Cardiac muscle cell (in vitro differentiated cells and primary cell): ENCODE measurements at places on chromosomes 3 and 15. TPM values are rescaled to one million over a fixed set of nuclear protein-coding genes. Genes with fewer than 3 reads are reported as not detected.
A peak's percentile ranks its signal among the peaks of the same experiment; 100 is the strongest.

The ATP10A gene
- polyA plus RNA-seq = not detected in 2 replicates

The RETNLB gene
- not detected in 2 replicates for polyA plus RNA-seq

The ADAMTS7 gene
- 11.8 and 16.4 TPM in 2 replicates for polyA plus RNA-seq

GRCh38 chr3:58874248-58874741 lies 175.5 kb downstream of the CFAP20DC start:
- DNase-seq = no peak

DNA sequence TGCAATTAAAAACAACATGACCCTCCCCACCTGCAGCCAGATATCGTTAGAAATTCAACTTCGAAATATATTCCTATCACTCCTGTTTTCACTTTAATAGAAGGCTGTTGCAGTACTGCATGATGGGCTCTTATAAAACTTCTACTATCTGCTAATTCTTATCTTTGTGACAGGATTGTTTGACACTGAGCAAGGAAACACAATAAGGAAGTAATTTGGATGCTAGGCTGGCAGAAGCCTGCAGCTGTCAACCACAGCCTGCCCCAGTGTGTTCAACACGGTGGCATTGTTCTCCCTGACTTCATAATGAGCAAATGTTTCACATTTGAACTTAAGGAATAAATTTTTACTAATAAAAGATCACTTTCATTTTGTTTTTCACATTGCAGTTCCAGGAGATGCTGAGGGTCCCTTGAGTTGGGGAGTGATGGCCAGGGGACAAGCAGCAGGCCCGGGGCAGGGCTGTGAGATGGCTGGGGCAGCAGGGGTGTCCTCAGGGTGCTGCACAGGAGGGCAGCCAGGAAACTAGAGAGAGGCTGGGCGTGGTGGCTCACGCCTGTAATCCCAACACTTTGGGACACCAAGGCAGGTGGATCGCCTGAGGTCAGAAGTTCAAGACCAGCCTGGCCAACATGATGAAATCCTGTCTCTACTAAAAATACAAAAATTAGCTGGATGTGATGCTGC lies 64.8 kb upstream of the SEC61A1 start:
- DNase-seq = no peak

DNA sequence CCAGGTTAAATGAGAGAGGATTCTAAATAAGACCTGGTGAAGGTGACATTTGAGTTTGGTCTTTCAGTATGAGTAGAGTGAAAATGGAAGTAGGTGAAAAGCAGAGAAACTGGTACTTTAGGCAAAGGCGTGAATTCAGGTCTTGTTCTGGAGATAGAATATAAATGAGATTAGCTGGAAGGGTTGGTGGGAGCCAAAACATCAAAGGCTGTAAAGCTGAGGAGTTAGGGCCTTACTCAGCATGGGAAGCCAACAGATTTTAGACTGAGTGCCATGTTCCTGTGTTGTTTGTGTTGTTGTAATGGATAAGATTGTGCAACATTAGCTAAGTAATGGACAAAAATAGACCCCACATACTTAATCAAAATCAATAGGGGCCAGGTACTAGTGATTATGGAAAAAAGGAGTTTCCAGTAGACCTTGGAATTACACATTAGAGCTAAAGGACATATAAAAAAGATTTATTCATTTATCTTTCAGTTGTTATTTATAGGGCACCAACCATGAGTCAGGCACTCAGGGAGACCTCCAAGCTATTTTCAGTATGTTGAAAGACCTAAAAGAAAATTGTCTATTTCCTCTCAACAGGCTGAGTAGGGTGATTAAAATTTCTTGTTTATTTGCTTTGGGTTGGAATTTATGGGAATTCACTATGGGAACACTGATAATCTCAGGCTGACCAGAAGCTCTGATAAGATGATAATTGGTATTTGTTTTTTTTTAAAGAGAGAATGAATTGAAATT lies 20.8 kb downstream of the ARL14 start:
- no peak for DNase-seq

DNA sequence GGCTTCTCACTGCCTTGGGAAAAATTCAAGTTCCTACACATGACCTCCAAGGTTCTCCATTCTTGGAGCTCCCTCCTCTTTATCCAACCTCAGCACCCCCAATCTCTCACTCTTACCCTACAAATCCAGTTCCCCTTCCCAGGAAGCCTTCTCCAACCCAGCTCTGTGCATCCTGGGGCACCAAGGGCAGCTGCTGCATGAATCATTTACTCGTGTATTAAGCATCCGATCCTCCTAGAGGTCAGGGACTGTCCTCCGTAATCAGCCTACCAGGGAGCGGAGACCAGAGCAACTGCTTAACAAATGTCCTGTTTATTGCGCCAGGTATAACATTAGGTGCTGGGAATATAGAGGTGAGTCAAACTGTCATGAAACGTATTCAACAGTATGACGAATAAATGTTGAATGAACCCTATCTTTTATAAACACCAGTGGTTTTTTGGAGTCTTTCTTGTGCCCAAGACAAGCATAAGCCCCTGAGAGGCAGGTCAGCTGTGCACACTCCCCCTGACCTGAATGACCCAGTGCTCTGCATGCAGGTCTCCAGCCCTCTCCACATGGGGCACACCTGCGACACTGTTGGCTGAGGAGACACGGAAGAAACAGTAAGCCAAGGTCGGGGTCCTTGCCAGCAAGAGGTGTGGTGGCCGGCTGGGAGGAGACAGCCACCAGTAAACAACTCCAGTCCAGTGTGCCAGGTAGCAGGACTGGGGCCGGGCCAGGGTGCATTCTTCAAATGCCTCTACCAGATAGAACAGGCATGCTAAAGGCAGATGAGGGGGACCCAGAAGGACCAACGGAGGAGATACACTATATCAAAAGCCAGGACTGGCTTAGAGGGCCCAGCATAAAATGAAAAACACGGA lies 27.6 kb downstream of the ANP32A start:
- DNase-seq = no peak

DNA sequence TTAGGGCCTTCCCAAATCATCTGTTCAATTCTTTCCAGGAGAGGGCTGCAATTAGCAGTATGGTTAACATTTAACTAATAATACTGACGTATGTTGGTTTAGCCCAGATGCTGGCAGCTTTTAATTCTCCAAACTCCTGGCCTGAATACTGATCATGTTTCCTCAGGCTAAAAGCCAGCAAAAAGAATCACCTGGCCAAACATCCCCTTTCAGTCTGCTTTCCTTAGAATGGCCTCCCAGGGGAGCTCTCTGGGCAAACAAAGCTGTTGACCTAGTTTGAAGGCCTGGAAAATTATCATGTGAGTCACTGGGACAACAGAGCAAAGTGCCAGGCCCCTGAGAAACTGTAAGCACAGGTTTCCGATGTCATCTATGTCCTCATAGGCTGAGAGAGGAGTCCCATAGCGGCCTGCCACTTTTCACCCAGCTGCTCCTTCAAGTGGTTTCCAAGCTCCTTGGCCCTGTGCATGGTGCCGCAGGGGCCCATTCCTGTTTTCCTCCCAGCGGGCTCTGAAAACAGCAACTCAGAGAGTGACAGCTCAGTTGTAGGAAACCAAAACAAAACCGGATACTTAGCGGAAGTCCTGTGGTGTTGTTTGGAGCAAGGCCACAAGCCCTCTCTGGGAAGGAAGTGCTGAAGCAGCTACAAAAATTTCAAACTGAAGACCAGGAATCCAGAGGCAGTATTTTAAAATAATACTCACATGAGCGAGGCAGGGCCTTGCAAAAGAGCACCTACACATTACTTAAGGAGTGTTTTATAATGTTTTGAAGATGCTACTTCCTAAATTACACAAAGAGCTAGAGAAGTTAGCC lies 36.5 kb upstream of the RAB11A start:
- DNase-seq = peak; percentile 71

- DNase-seq = no peak
Measured at GRCh38 chr3:2944628-2945027, 165.5 kb downstream of the IL5RA start.

- DNase-seq = no peak
Measured at GRCh38 chr15:87962428-87962827, 294.1 kb downstream of the NTRK3 start.

- DNase-seq = no peak
Measured at GRCh38 chr3:65811892-65812291, 226.8 kb downstream of the MAGI1 start.

DNA sequence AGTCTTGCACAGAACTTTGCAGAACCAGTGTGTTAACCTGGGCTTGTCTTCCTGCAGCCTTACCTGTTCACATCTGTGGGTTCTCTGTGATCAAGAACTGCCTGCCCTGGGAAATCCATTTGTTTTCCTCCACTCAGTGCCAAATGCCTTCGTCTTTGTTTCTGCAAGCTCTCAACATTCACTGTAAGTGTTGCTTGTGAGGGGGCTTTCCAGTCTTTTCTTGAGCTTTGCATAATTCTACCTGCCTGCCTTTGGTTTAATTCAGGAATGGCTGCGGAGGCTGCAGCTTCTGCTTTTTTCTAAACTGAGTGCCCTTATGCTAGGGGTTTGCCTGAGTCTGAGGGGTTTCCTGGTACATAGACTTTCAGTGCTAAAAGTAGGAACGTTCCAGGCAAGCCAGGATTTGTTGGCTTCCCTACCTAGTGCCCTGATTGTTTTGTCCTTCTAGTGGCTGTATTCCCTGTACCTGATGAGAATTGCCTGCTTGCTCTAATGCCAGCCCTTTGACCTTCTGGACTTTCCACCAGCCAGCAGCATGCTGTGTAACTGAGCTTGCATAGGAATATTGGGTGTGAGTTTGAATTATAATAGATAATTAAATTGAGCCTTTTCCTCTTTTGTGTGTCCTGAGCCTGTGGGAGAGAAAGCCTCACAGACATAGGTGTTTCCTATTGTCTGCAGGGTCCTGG lies 96.6 kb upstream of the CLSTN2 start:
- DNase-seq = no peak
